ENCODE measurements at places on chromosomes 12 and 14. TPM values are rescaled to one million over a fixed set of nuclear protein-coding genes. Genes with fewer than 3 reads are reported as not detected.

Gene CAPZA3
- not detected for total RNA-seq

Gene SLC6A12
- not detected for total RNA-seq

Gene BCL11B
- 0.34 TPM for total RNA-seq

Gene SOS2
- 40.1 TPM for total RNA-seq

Measured in esophagus muscularis mucosa (tissue), 4 donors.